ENCODE measurements at places on chromosomes 1 and 21. TPM values are rescaled to one million over a fixed set of nuclear protein-coding genes. Genes with fewer than 3 reads are reported as not detected.

- H3K36me3 ChIP-seq, result no peaks in the 10 kb centered on the region
- H3K27ac ChIP-seq, result no peak overlapping the region
- no peaks in the 10 kb centered on the region for H3K4me1 ChIP-seq
- H3K4me3 ChIP-seq, result no peak overlapping the region
These were observed 50.3 kb downstream of the MYSM1 start for GRCh38 chr1:58649555-58649954.

DNA sequence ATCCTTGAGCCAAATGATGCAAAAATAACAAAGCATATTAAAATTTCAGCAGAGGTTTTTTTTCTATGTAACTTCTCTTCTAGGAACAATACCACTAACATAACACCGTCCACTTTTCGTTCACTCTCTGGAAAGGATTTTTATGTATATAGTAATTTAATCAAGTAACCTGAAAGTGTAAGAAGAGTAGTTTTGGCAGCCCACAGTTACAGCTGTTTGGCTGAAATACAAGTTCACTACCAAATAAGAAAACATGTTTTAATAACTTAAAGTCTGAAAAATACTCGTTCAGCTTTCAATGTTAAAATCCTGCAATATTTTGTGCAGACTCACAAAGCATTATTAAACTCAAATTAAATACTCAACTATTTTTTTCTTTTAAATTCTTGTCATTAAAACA lies 896.8 kb upstream of the ADGRL4 start:
- H3K27ac ChIP-seq, result no peak overlapping the region
- no peaks in the 10 kb centered on the region for H3K36me3 ChIP-seq
- no peaks in the 10 kb centered on the region for H3K27me3 ChIP-seq
- DNase-seq, result no peak
- no peak overlapping the region for H3K4me3 ChIP-seq

SPRR1B gene
- total RNA-seq, result not detected

- no peak for DNase-seq
- H3K27ac ChIP-seq, result no peak overlapping the region
- peaks cover 5% of the 10 kb centered on the region for H3K4me1 ChIP-seq
- H3K27me3 ChIP-seq, result peaks cover 2% of the 10 kb centered on the region
- no peak overlapping the region for H3K4me3 ChIP-seq
- no peaks in the 10 kb centered on the region for H3K36me3 ChIP-seq
These were observed 121.2 kb downstream of the TRABD2B start for GRCh38 chr1:47875831-47876586.

GADD45A gene
- total RNA-seq, result 46.5 TPM

FCMR gene
- total RNA-seq, result 8.4 TPM

DNA sequence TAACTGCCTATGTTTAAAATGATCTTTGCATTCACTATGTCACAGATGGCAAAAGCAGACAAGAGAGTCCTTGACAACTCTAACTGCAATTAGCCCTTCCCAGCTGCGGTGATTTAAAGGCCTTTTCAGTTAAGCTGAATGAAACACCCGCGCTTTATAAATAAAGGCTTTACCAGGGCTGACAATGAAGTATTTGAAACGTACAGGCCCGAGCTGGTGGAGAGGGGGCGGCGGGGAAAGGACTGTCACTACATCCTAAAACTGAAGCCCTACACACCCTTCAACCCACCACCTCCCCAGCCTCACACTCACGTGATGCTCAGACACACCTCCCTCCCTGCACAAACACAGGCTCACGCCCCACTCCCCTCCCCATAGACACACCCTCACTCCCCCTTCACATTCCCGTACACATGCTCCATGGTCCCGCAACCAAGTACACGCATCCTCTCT lies 45.5 kb downstream of the GRIK3 start:
- H3K27ac ChIP-seq, result no peak overlapping the region
- H3K4me3 ChIP-seq, result no peak overlapping the region
- H3K27me3 ChIP-seq, result peaks cover 2% of the 10 kb centered on the region
- no peaks in the 10 kb centered on the region for H3K36me3 ChIP-seq
- no peaks in the 10 kb centered on the region for H3K4me1 ChIP-seq

DNA sequence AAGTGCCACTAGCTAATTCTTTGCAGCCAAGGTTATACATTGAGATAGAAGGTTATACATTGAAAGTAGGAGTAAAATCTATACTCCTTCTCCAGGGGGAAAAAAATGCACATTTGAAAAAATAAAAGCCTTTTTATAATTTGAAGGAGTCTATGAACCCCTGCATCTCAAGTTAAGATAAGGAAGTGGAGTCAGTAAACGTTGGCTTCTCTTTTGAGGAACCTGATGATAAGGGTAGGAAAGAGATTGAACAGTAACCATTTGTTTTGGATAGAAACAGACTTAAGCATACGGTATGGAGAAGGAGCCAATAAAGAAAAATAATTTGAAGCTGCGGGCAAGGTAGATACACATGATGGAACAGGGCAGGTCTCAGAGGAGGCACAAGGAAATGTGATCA lies 64.1 kb downstream of the RPAP2 start:
- no peaks in the 10 kb centered on the region for H3K4me1 ChIP-seq
- no peak for DNase-seq
- H3K27me3 ChIP-seq, result no peaks in the 10 kb centered on the region
- H3K4me3 ChIP-seq, result no peak overlapping the region
- peaks cover 8% of the 10 kb centered on the region for H3K36me3 ChIP-seq

PRR9 gene
- total RNA-seq, result not detected

GRCh38 chr1:78145105-78145580 lies 99.4 kb downstream of the GIPC2 start:
- H3K4me1 ChIP-seq, result no peaks in the 10 kb centered on the region
- no peak overlapping the region for H3K4me3 ChIP-seq
- peak; percentile 52 for DNase-seq
- H3K36me3 ChIP-seq, result no peaks in the 10 kb centered on the region
- H3K27ac ChIP-seq, result no peak overlapping the region

- peaks cover 2% of the 10 kb centered on the region for H3K27me3 ChIP-seq
- H3K4me3 ChIP-seq, result no peak overlapping the region
- DNase-seq, result no peak
These were observed 85.2 kb downstream of the TGFB2 start for GRCh38 chr1:218430346-218430745.

- H3K27ac ChIP-seq, result no peak overlapping the region
- H3K36me3 ChIP-seq, result no peaks in the 10 kb centered on the region
- H3K4me3 ChIP-seq, result no peak overlapping the region
- DNase-seq, result no peak
These were observed 27.2 kb downstream of the PCBP3 start for GRCh38 chr21:45670731-45671130.

SLC44A3 gene
- total RNA-seq, result 2.7 TPM

CSF3R gene
- total RNA-seq, result 1.4 TPM

DNA sequence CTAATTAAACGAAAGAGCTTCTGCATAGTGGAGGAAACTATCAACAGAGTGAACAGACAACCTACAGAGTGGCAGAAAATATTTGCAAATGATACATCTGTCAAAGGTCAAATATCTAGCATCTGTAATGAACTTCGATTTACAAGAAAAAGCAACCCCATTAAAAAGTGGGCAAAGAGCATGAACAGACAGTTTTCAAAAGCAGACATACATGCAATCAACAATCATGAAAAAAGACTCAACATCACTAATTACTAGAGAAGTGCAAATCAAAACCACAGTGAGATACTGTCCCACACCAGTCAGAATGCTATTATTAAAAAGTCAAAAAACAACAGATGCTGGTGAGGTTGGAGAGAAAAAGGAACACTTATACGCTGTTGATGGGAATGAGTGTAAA lies 103.2 kb downstream of the MAGI3 start:
- no peak overlapping the region for H3K27ac ChIP-seq
- no peaks in the 10 kb centered on the region for H3K4me1 ChIP-seq
- peaks cover 3% of the 10 kb centered on the region for H3K27me3 ChIP-seq
- peaks cover 4% of the 10 kb centered on the region for H3K36me3 ChIP-seq
- no peak overlapping the region for H3K4me3 ChIP-seq

GRCh38 chr1:171611306-171611705 lies 10.7 kb upstream of the MYOCOS start:
- no peaks in the 10 kb centered on the region for H3K36me3 ChIP-seq
- no peak overlapping the region for H3K27ac ChIP-seq
- no peak for DNase-seq
- peaks cover 1% of the 10 kb centered on the region for H3K27me3 ChIP-seq

- DNase-seq, result no peak
- no peak overlapping the region for H3K27ac ChIP-seq
- no peaks in the 10 kb centered on the region for H3K36me3 ChIP-seq
- no peak overlapping the region for H3K4me3 ChIP-seq
These were observed 45.7 kb upstream of the PLPPR4 start for GRCh38 chr1:99218572-99218971.

- H3K4me1 ChIP-seq, result no peaks in the 10 kb centered on the region
- H3K4me3 ChIP-seq, result no peak overlapping the region
- no peaks in the 10 kb centered on the region for H3K27me3 ChIP-seq
- H3K36me3 ChIP-seq, result no peaks in the 10 kb centered on the region
These were observed 114.5 kb upstream of the TMPRSS15 start for GRCh38 chr21:18518054-18518481.

GRCh38 chr1:67642629-67643028 lies 42.4 kb upstream of the GADD45A start:
- peak; percentile 24 for DNase-seq
- H3K27me3 ChIP-seq, result no peaks in the 10 kb centered on the region
- peaks cover 8% of the 10 kb centered on the region for H3K4me1 ChIP-seq
- peak overlapping the region; percentile 65 for H3K27ac ChIP-seq
- H3K4me3 ChIP-seq, result no peak overlapping the region

KDF1 gene
- 0.21 TPM for total RNA-seq

DNA sequence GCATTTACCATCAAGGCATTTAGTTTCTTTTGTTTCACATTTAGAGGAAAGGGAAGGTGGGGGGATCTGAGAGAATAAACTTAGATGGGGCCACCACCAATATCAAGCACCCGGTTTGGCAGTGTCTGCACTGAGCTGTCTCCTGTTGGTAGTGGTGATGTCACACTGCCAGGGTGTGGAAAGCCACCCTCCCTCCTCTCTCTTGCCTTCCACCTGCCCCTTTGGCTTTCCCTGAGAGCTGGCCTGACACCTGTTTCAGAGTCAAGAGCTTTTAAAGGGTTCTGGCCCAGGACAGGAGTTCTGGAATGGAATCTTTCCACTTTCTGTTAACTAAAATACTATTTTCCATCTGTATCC lies 13.4 kb downstream of the ATF3 start:
- no peaks in the 10 kb centered on the region for H3K27me3 ChIP-seq
- no peak overlapping the region for H3K27ac ChIP-seq
- no peak overlapping the region for H3K4me3 ChIP-seq
- H3K4me1 ChIP-seq, result peaks cover 20% of the 10 kb centered on the region
- H3K36me3 ChIP-seq, result no peaks in the 10 kb centered on the region

PTPN22 gene
- 0.87 TPM for total RNA-seq

GRCh38 chr1:215119719-215120365 lies 37.3 kb downstream of the KCNK2 start:
- H3K36me3 ChIP-seq, result no peaks in the 10 kb centered on the region
- H3K27ac ChIP-seq, result no peak overlapping the region
- no peaks in the 10 kb centered on the region for H3K4me1 ChIP-seq
